Activated CD4-positive, alpha-beta memory T cell treated with anti-CD3 and anti-CD28 coated beads, Interleukin-2, amount 10 ng/mL, durations not matched to agents 7 days and 5 days (primary cell): ENCODE measurements at places on chromosomes 2 and 18.
A peak's percentile ranks its signal among the peaks of the same experiment; 100 is the strongest.

GRCh38 chr2:3287896-3288295, 89.7 kb downstream of the EIPR1 start:
- H3K27ac ChIP-seq: no peak overlapping the region
- no peak for DNase-seq

- H3K36me3 ChIP-seq: peaks cover 39% of the 10 kb centered on the region
- H3K4me3 ChIP-seq: peak overlapping the region; percentile 73
- H3K27me3 ChIP-seq: no peaks in the 10 kb centered on the region
- H3K4me1 ChIP-seq: peaks cover 43% of the 10 kb centered on the region
- peak; percentile 51 for DNase-seq
Observed at GRCh38 chr2:241636182-241637017, 558 bp downstream of the THAP4 start.

GRCh38 chr2:99971326-99971900, 171.0 kb downstream of the AFF3 start:
- H3K4me1 ChIP-seq: no peaks in the 10 kb centered on the region
- H3K36me3 ChIP-seq: no peaks in the 10 kb centered on the region
- no peak overlapping the region for H3K27ac ChIP-seq
- no peak for DNase-seq
- H3K27me3 ChIP-seq: no peaks in the 10 kb centered on the region

DNA sequence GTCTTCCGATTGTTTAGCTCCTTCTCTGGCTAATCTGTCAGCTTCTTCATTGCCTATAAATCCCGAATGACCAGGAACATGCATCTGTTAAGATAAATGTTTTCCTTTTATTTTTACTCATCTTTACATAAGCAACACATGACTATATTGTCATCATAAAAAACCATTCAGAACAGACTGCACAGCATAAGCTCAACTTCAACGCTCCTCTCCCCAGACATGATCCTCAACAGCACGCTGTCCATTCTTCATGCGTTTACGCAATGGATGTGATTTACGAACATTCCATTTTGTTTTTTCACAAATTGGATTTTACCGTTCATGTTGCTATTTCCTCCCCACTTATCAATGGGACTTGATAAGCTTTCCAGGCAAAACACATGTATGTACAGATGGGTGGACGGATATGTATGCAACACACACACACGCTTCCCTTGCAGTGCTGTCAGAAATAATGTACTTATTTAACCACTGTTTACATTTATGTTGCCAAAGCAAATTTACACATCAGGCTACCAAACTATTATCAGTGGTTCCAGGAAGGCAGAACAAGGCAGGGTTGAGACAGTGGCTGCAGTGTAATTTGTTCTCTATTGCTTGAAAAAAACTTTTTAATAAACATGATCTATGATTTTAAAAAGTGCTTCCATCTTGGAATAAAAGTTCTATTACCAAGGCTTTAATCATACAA, 12.2 kb downstream of the RNASEH1 start:
- DNase-seq: no peak
- no peak overlapping the region for H3K27ac ChIP-seq
- peaks cover 74% of the 10 kb centered on the region for H3K36me3 ChIP-seq
- H3K27me3 ChIP-seq: no peaks in the 10 kb centered on the region
- no peak overlapping the region for H3K4me3 ChIP-seq
